ENCODE measurements at places on chromosomes 11 and 22.

DNA sequence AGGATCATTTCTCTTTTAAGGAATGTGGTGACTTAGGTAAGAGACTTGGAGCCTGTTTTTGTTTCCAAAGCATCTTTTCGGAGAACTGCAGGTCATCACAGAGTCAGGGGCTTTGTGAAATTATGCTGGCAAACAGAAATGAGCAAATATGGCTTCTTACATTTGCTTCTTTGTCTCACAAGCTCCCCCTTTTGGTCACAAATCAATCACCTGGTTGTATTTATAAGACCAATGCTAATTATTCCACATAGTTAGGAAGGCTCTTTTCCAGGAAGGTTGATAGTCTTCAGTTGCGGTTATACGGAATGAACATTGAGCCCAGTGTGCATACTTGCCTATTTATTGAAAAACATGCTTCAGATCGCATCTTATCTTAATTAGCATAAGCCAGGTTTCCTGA, 34.6 kb upstream of the CEP126 start:
- no peak for DNase-seq

DNA sequence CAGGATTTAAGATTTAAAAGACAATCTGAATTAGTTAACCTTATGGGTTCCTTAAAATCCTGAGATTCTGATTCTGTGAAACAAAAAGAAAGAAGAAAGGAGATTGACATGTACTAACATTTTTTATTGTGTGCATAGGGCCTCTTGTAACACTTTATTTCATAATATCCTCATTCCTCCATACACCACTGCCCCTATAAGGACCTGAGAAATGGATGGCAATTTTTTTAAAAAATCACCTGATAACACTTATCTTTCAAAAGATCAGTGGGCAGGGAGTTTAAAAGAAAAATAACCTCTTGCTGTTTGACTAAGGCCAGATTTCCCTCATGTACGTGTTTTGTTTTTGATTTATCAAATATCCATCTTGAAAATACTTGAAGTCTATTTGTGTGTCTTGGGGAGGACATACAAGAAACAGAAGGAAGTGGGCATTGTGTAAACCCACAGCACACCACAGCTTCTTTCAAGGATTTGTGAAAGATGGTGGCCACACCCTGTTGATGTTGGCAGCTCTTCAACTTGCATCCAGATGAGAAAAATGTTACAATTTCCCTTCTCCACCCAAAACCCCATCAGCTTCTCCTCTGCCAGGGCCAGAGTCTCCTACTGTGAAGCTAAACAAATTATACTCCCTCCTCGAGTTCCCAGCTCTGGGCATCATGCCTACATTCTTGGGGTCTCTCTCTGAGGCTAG, 35.0 kb upstream of the MPEG1 start:
- DNase-seq: no peak

DNA sequence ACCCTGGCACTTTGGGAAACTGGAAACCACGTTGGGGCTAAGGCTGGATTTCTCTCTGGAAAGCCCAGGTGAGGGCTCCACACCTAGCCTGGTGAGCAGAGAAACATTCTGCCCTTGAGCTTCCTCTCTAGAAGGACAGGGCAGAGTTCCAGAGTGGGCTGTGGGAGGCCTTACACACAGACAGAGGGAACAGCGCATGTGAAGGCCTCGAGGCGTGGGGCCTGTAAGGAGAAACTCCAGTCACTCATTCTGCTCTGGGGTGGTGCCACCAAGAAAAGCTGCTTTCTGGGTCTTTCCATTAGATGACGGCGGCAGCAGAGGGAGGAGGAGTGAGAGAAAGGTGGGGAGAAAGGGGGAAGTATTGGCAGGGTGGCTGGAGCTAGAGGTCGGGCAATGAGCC, 183.1 kb downstream of the CHST1 start:
- no peak for DNase-seq

GRCh38 chr11:1160231-1161101, 2.7 kb downstream of the MUC5AC start:
- no peak for DNase-seq

- DNase-seq: no peak
Observed at GRCh38 chr11:43737201-43737590, 56.7 kb downstream of the HSD17B12 start.

DNA sequence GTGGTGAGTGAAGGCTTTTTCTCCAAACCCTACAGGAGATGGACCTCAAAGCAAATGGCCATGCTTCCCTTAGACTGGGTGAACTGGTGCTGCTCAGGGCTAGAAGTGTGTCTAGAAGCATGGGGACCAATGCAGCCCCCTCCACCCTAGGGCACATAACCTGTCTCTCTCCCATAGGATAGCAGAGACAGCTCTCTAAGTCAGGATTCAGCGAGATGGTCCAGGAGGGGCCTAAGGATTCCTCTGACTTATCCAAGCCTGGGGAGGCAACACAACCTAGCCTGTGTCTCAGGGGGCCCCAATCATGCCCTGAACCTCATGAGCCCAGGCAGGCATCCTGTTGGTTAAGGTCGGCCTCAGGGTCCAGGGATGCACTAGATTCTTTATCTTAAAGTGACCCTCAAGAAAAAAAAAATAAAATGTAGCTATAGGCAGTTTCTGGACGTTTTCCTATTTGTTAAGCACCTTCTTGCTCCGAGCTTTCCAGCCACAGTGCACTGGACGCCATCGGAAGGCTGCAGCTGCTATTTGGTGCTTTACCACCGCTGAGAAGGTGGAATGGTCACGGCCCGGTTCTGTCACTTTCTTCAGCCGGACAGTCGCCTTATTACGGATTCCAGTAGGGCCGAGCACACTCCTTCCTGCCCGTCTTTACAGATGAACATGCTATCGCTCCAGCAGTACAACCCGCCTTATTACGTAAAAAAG, 5.0 kb upstream of the CCND1 start:
- no peak for DNase-seq
